ENCODE measurements at places on chromosomes 11 and 22.

GRCh38 chr22:31944700-31945442 lies 536 bp downstream of the YWHAH start:
- peak; percentile 25 for DNase-seq

DNA sequence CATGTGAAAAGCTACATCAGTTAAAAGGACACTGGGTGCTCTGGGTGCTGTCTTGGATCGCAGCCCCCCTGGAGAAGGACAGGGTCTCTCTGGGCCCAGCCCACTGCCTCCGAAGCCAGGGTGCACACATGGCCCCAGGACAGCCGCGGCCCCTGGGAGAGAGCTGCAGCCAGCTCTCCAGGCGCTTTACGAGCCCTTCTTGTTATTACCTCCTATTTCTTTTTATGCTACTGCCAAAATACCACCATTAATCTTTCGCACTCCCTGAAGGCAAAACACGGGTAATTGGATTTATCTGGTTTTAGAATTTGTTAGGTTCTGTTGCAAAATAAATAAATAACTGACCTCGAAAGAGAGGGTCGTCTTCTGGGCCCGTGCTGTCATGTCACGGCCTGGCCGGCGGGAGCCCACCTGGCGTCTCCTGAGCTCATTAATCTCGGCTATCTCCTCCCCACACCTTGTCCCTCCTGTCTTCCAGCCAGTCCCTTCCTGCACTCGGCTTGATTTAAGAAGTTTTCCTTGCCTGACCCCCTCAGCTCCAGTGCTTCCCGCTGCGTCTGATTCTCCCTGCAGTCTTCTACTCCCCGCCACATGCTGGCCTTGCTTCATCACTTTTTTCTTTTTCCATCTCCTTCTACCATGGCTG lies 611.7 kb downstream of the OPCML start:
- no peak for DNase-seq

DNA sequence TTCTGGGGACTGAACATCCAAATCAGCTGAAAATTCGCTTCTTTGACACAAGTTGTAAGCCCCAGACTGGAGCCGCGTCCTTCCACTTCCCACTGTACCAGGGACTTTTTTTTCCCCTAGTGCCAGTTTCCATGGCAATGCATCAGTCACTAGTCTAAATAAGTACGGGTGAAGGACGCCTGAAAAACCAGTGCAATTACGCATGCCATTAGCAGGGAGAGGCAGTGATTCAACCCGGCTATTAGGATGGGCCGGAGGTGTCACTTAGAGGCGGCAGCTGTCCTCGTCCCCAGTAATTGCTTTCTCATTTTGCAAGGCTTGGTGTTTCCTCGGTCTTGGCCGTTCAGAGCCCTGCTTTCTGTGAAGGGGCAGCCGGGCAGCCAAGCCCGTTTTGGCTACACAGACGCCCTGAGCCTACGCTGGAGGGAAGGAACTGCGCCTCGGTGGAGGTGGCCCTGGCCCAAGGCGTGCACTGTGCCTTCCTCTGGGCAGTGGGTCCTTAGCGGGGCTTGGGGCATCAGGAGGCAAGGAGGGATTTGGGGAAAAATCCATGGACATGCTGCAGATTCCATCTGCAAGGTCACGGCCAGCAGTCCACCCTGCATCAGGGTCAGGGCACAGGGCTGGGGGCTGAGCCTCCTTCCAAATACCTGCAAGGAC lies 319.7 kb downstream of the CTTN start:
- DNase-seq = no peak

GRCh38 chr11:36006556-36006955 lies 62.7 kb downstream of the LDLRAD3 start:
- no peak for DNase-seq

DNA sequence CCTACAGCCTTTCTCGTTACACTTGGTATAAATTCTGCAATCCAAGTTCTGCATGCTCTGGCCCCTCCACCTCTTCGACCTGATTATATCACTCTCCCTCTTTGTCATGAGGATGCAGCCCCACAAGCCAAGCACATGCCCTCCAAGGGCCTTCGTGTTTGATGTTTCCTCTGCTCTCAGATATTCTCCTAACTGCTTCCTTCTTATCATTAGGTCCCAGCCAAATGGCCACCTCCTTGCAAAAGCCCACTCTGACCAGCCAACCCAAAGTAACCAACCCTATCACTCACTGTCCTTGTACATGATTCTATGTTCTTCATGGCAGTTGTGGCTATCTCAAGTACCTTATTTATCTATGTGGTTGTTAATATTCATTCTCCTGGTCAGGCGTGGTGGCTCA lies 38.3 kb upstream of the LRRC55 start:
- no peak for DNase-seq

DNA sequence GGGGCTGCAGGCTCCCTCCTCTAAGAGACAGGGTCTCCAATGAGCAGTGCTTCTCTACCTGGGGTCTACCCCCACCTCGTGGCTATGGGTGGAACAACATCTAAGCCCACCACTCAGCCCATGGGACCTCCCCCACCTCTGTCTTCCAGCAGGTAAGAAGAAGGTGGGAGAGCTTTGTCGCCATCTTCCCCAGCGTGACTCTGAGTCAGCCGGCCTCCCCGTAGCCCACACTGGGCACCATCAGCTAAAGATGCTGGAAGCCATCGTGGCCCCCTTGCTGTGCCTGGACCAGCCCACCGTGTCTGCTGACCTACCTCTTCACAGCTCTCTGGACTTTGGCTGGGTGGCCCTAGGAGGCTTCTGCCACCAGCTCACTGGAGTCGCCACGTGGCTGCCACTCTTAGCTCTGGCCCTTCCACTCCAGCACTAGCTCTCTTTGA lies 944 bp downstream of the C11orf86 start:
- DNase-seq = no peak
